Bone marrow (tissue), 2 donors: ENCODE measurements at places on chromosomes 1 and 21.

- DNase-seq = no peak
Observed at GRCh38 chr1:115437196-115437595, 99.1 kb upstream of the NGF start.

GRCh38 chr1:176205332-176205914 is 1.7 kb downstream of the COP1 start:
- DNase-seq = no peak

DNA sequence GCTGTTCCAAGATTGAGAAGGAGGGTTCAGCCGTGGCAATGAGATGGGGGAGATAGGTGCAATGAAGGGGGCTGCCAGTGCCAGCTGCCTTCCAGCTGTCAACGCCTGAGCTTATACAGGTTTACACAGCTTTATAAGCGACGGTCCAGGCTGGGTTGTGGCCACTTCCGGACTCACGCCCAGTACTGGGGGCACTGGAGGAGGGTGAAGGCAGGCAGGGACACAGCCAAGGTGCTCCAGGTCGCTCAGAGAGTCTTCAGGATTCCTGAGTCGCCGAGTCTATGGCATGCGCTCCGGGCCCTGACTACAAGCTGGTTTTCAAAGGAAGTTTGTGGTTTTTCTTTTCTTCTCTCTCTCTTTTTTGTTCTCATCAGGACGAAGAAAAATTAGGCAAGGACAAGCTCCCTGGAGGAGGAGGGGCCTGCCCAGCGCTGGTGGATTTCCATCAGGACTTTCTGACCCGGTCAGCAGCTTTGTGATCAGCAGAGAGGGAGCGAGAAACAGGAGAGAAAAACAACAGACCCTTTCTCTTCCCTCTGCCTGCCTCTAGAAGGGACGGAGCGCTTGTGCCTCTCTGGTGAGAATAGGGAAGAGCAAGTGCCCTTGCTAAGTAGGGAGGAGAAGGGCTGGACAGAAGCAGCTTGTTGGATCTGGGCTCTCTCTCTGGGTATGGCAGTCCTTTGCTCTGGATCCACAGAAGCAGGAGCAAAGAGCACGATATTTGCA is at the start of gene MINDY1:
Gene MINDY1 (minus strand): TSS at position 576 of the 726 bp plus-strand sequence. CDS start 4,285 bp downstream, outside the sequence.
- DNase-seq = peak; percentile 75

- no peak for DNase-seq
Observed at GRCh38 chr1:227849251-227849650, 33.8 kb downstream of the PRSS38 start.

- DNase-seq = no peak
Observed at GRCh38 chr1:192375306-192375705, 58.5 kb downstream of the RGS21 start.

GRCh38 chr1:208841436-208841835 is 597.3 kb upstream of the PLXNA2 start:
- no peak for DNase-seq

GRCh38 chr1:143721024-143721373 is 250.8 kb downstream of the FAM72C start:
- no peak for DNase-seq

- no peak for DNase-seq
Observed at GRCh38 chr1:29264773-29265389, 28.6 kb downstream of the PTPRU start.

DNA sequence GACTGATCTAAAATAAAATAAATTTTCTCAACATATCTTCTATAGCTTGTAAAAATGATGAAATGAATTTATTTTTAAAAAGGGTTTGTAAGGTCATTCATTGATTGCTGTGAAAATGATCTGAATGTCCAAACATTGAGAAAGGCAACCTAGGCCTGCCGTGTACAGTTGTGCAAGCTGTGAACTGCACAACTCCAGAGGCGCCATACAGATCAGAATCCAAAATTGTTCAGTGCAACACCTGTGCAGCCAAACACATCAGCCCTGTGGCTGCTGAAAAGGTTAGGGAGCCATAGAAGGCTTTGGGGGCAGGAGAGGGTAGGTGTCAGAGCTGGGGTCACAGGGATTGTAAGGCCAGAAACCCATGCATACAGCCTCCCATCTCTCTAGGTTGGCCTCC is 9.9 kb upstream of the ZC3H12A start:
- DNase-seq = no peak

DNA sequence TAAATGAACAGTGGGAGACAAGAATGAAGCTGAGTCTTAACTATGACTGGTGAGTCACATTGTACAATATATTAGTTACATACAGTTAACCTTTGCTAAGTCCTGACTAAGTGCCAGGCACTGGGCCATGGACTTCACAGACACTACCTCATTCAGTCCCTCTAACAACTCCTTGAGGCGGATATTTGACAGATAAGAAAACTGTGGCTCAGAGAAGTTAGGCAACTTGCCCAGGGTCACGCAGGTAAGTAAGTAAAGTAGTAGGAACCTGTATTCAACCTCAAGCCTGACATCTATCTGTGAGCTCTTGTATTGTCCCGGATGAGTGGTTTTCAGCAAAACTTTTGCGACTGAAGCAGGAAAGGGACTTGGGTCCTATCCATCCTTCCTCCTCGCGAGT is 62.1 kb downstream of the GNG12 start:
- DNase-seq = no peak

DNA sequence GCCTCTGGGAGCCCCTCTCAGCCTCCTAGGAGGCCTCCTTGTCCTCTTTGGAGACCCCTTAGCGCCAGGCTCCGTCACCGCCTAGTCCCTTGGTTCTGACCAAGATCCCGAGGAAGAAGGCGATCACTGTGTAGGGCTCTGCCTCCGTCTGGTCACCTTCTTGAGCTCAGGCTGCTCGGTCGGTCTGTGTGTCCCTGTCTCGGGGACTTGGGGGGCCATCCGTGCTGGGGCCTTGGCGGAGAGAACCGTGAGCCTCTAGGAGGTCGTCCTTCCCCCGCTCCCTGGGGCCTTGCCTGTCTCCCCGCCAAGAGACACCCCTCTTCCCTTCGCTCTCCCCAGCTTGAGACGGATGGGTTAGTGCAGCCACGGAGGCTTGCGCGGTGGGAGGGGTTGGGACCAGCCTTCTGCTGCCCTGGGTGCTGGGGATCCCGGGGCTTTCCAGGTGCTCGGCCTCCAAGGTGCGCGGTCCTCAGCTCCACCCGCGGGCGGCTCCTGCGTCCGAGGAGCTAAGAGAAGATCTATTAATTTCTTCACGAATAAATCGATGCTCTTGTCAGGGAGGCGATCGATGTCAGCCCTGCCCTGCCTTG is 701 bp upstream of the INSRR start:
- no peak for DNase-seq

GRCh38 chr21:36661511-36662309 is 37.2 kb upstream of the SIM2 start:
- DNase-seq = no peak

- no peak for DNase-seq
Observed at GRCh38 chr1:154212083-154212482, 6.0 kb upstream of the CFAP141 start.

DNA sequence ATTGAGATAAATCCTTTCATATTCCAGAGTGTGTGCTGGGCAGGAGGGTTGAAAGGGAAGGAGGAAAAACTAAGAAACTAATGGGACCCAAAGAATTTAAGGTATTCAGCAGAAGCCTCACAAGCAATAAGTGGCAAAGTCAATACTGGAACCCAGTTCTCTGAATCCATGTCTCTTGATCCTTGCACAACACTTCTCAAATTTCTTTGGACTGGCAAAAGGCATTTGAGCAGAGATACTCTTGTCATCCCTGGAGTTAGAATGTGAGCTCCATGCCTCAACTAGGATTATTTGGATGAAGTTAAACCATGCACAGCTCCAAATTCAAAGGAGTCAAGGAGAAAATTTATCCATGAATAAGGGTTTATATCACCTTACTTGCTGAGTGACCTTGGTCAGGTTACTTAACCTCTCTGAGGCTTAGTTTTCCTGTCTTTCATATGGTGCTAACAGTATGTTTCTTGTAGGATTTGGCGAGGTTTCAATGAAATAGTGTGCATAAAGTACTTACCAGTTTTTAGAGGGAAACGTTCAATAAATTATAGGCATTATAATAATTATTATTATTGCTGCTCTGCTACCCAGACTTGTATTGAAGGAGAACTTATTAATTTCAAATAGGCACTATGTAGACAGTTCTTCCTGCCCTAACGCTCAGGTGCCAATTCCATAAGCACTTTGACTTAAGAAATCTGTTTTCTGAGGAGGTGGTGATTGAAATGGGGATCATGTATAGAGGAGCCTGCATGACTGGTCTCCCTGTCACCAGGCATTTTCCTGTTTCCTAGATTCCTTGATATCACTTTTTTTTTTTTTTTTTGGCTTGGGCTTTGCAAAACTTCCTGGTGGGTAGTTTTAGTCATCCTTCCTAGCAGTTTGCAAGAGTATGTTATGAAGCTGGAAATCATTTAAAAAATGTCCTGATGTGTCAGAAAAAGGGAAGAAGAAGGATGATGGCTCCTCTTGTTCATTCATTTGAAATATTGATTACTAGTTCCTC is 125.0 kb upstream of the JUN start:
- no peak for DNase-seq

DNA sequence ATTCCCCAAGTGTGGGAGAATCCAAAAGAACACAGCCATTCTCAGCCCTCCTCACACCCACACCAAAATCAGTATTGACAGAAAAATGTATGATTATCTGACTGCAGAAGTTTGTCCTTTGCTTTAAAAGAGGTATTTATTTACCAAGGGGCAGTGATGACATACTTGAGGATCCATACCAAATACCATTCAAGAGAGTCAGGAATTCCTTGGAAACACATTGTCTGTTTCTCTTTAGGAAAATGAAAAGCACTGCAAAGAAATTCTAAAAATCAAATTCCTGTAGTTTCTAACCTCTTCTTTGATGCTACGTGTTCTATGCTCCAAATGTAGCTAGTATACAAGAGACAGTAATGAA is 509.6 kb upstream of the CXADR start:
- no peak for DNase-seq

- no peak for DNase-seq
Observed at GRCh38 chr1:201501812-201502510, 5.0 kb downstream of the CSRP1 start.

DNA sequence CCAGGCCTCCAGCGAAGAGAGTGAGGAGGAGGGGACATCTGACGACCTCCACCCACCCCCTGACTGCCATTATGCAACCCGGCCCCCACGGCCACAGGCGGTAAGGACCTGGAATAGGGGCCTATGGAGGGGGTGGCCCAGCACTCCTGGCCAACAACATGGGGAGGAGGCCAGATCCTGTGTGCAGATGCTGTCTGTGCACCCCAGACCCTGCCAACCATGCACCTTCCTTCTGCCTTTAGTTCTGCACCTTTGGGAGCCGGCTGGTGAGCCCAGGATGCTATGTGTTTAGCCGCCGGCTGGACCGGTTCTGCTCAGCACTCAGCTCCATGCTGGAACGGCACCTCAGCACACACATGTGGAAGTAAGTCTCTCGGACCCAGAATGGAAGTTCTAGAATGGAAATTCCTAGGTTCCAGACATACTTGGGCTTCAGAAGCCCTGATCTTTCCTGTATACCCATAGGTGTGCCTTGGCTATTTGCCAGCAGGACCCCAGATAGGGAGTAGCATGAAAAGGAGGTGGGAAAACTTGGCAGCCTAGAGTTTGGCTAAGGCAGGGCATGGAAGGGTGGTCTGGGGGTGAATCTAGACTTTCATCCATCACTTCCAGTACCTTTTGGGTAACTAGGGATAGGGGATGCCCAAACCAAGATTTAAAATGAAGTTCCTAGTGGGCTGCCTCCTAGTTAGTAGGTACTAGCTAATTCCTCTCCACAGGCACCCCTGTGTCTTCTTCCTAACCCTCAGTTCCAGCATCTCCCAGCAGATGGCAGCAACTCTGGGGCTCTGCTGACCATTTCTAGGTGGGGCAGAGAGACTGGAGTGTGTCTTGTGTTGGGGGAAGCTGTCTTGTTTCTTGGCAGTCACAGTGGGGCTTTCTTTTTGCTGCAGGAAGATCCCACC is 3.6 kb upstream of the CYB561D1 start:
- DNase-seq = peak; percentile 34

DNA sequence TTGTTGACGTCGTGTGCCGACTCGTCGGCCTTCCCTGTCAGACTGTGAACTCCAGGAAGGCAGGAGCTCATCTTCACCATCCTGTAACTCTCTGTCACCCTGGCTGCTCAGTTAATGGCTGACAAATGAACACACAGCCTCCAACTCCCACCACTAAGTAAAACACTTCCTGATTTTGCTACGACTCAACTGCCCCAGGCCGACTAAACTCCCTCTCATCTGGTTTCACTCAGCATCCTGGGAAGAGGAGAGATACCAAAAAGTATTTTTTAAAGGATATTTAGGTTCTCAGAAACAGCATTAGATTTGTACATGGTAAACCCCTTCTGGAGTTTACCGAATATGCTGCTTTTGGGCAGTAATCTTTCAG is 18.2 kb upstream of the LHX4 start:
- DNase-seq = no peak

DNA sequence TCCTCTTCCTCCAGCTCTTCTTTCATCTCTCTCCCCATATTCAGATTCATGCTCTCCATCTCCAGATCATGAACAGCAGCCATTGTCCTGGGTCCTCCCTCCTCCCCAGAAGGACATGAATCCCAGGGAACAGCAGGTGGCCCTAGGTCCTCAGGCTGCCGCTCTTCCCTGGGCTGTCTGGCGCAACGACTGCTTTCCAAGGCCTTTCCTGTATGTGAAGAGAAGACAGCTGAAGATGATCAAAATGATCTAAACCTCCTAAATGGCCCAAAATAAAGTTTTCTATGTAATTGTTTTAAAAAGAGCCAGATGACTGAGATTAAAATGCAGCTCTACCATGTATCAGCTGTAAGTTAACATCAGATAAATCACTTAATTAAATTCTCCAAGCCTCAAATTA is 22.5 kb downstream of the RHBDL2 start:
- no peak for DNase-seq

DNA sequence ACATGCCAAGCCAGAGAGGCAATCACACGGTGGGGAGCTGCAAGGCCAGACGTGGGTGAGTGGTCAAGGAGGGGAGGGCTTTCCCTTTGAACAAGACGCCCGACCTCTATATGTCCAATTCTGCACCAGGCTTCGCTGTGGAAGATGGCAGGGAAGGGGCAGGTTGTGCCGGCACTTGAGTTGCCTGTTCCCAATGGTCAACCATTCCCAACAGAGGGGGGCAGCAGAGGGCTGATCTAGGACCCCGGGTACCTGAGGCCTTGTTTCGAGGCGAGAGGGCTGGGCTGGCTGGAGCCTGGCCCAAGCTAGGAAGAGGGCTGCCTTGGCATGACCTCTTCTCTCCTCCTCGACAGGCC is 64.9 kb downstream of the TMEM53 start:
- no peak for DNase-seq

- peak; percentile 39 for DNase-seq
Observed at GRCh38 chr1:156104065-156104810, 10.3 kb upstream of the LMNA start.

GRCh38 chr1:24830680-24831272 is 85.5 kb downstream of the CLIC4 start:
- DNase-seq = no peak

- DNase-seq = no peak
Observed at GRCh38 chr1:225998560-225999226, 450 bp downstream of the SDE2 start.

GRCh38 chr1:44044071-44044801 is 13.0 kb upstream of the SLC6A9 start:
- no peak for DNase-seq

DNA sequence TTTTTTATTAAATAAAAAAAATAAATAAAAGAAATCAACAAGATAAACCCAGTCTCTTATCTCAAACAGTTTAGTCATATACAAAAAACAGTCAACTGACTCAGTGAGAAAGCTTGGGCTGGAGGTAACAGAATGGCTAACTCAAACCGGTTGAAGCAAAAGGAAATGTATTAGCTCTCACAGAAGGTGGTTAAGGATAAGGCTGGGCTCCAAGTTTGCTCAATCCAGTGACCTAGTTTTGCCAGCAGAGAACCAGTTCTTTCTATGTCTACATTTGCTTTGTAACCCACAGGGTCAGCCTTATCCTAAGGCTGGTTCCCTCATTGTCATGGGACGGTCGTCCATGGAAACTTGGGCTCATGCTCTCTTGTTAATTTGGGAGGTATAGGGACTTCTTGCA is 144.5 kb upstream of the L1TD1 start:
- no peak for DNase-seq
